ENCODE measurements at places on chromosomes 1 and 21. TPM values are rescaled to one million over a fixed set of nuclear protein-coding genes. Genes with fewer than 3 reads are reported as not detected.

GPR37L1 gene
- not detected for total RNA-seq

DNA sequence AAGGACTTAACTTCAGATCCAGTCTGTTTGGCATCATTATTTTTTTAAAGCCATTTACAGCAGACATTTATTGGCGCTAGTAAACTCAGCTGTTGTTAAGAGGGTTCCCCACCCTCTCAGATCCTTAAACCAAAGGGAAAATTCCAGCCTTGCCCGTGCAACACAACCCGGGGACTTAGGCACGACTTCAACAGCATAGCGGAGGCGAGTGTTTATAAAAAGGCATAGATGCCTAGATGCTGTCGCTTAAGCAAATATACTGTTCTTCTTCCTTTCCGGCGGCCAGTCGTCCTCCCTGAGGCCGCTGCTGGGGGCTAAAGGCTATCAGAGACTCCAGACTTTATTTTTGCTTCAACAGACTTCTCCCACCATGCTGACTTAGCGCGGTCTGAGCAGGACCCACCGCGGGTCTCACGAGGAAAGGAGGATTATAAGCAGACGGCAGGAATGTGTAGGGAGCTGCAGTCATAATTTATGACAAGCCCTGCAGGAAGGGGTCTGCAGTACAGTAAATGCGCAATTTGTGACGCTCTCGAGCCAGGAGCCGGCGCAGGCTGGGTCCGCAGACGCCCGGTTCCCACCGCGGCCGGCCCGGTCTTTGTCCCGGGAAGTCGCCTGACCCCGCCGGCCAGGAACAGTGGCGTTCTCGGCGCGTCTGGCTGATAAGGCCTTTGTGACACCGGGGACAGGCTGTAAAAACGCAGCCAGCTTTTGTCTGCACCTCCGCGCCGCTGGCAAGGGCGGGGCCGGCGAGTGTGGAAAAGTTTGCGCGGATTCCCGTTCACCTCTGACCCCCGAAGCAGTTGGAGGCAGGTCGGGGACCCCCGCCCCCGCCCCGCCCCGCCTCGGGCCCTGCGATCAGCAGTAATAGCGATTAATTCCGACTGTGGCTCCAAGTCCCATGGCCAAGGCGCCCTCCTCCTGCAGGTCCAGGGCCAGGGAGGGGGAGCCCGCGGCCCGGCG, 61.2 kb upstream of the ARHGEF16 start:
- DNase-seq = no peak

- DNase-seq = no peak
Measured at GRCh38 chr1:86201311-86201710, 44.7 kb upstream of the COL24A1 start.

GRCh38 chr1:29177022-29177705, 4.5 kb downstream of the SRSF4 start:
- DNase-seq = no peak

DNA sequence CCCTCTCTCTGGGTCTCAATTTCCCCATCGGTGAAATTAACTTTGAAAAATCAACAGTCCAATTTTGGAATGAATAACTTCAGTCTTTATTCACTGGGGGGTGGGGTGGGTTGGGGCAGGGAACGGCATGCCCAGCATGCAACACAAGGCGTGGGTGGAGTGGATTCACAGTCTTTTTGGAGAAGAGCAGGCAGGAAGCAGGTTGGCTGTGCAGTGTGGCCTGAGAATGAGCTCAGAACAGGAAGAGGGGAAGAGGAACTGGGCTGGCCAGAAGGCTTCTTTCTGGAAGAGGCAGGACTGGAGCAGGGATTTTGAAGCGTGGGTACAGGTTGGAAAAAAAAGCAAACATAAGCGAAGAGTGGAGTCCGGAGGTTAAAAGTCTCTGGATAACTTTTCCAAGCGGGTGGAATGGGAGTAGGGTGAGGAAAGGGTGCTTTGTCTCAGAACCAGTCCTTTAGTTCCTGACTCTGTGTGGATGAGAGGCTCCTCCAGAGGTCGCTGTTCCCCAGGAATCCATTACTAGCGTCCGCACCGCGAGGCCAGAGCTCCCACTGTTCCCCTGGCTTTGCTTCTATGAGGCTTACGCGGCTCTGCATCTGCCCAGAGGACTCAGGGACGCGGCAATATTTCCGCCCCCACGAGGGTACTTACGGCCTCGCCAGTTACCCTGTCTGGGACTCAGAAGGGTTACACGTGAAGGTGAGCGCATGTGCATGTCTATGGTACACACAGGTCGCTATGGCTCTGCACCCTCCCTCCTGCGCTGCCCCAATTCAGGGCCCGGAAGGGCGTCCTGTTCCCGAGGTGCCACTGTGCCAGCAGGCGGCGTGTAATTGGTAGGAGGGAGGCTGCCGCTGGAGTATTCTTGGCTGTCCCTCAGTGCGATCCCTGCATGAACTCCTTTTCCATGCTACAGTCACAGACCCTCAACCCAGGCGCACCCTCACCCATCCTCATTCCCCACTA, 5.5 kb upstream of the FOXD2 start:
- DNase-seq = peak; percentile 26

DNA sequence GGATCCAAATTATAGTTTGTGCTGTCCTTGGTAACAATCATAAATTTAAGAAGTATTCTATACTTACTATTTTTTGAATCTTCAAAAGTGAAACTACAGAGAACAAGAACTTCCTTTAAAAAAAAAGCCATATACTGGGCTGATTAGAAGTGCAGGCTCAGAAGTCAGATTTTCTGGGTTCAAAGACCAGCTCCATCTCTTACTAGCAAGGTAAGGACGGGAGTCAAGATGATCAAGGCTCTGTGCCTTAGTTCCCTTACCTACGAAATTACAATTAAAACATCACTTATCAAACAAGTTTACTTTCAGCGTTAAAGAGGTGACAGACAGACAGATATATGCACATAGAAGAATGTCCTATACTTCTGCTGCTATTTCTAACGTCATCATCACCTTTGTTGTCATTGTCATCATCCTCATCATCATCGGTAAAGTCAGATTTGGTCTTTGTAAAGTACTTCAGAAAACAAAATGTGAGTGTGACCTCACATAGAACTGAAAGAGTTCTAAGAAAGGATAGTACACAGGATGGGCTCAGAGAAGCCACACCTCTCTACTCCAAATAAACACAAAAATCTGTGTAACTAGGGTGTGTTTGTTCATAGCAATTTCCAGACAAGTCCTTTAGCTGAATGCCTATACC, 178.7 kb downstream of the VAV3 start:
- no peak for DNase-seq

- DNase-seq = no peak
Measured at GRCh38 chr1:204754821-204755220, 69.3 kb upstream of the LRRN2 start.
